ENCODE measurements at places on chromosomes 4 and X. TPM values are rescaled to one million over a fixed set of nuclear protein-coding genes. Genes with fewer than 3 reads are reported as not detected.

MID2 gene
- total RNA-seq, result 7.4 TPM

CD40LG gene
- total RNA-seq, result 3.1 TPM

- DNase-seq, result peak; percentile 80
- H3K27me3 ChIP-seq, result no peaks in the 10 kb centered on the region
- H3K4me1 ChIP-seq, result peaks cover 75% of the 10 kb centered on the region
- peak overlapping the region; percentile 95 for H3K27ac ChIP-seq
- H3K36me3 ChIP-seq, result peaks cover 66% of the 10 kb centered on the region
- H3K4me3 ChIP-seq, result peak overlapping the region; percentile 77
Measured at GRCh38 chr4:40247350-40247749, 50.5 kb downstream of the RHOH start.

GRCh38 chr4:139511320-139511719 lies 44.7 kb downstream of the SETD7 start:
- no peaks in the 10 kb centered on the region for H3K27me3 ChIP-seq
- no peak overlapping the region for H3K27ac ChIP-seq
- no peak for DNase-seq

- no peaks in the 10 kb centered on the region for H3K27me3 ChIP-seq
- no peak for DNase-seq
- H3K36me3 ChIP-seq, result no peaks in the 10 kb centered on the region
- H3K4me3 ChIP-seq, result no peak overlapping the region
- no peaks in the 10 kb centered on the region for H3K4me1 ChIP-seq
Measured at GRCh38 chr4:57679969-57680368, 569.8 kb upstream of the IGFBP7 start.

DNA sequence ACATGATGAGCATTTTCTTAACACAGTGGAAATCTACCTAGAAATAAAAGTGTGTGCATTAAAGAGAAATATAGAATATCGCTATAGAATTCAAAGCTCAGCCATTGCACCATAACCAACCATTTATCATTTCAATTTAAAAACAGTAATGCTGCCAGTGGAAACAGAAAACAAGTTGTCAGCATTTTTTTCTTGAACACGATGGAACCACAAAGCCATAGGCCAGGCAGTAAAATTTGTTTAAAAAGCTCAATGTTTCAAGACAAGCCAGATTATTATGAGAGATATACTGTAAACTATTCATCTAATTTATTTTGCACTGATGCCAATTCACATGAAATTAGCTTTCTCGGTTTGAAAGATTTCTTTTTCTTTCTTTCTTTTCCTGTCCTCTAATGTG lies 46.7 kb upstream of the NRK start:
- no peaks in the 10 kb centered on the region for H3K4me1 ChIP-seq
- no peaks in the 10 kb centered on the region for H3K27me3 ChIP-seq
- no peak overlapping the region for H3K4me3 ChIP-seq
- no peaks in the 10 kb centered on the region for H3K36me3 ChIP-seq

- no peak overlapping the region for H3K4me3 ChIP-seq
- H3K27ac ChIP-seq, result no peak overlapping the region
- H3K27me3 ChIP-seq, result peaks cover 7% of the 10 kb centered on the region
- no peak for DNase-seq
- no peaks in the 10 kb centered on the region for H3K36me3 ChIP-seq
Measured at GRCh38 chr4:5110901-5111300, 59.6 kb downstream of the STK32B start.
